Activated T-cell treated with anti-CD3 and anti-CD28 coated beads, Interleukin-2, amount 50 U/mL, for 1 hour (primary cell): ENCODE measurements at places on chromosomes 16 and 17.

DNA sequence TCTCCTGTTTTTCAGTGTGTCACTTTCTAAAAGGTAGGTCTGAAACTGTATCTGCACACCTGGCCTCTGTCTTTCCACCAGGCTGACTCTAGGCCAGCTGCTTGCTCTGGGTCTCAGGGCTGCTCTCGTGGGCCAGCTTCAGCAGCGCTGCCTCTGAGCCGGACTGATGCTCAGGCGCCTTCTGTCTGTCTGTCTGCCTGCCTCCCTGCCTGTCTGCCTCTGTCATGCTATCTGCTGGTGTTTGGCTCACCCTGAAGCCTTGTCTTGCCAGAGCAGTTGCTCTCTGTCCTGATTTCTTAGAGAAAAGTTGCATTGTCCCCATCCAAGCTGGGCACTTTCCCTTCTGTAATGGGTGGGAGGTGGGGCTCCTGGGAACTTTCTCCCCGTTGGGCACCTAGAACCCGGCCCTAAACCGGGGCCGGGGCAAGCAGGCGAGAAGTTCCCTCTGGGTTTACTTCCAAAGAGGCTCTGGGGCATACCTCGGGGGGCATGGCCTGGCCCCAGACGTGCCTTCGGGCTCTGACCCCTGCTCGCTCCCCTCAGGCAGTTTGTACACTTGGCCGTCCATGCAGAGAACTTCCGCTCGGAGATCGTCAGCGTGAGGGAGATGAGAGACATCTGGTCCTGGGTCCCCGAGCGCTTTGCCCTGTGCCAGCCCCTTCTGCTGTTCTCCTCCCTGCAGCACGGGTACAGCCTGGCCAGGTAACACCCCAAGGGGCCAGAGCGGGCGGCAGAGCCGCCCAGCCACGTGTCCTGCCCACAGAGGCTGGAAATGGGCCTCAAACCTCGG is 15.9 kb upstream of the ATP6V0C start:
- DNase-seq = no peak

DNA sequence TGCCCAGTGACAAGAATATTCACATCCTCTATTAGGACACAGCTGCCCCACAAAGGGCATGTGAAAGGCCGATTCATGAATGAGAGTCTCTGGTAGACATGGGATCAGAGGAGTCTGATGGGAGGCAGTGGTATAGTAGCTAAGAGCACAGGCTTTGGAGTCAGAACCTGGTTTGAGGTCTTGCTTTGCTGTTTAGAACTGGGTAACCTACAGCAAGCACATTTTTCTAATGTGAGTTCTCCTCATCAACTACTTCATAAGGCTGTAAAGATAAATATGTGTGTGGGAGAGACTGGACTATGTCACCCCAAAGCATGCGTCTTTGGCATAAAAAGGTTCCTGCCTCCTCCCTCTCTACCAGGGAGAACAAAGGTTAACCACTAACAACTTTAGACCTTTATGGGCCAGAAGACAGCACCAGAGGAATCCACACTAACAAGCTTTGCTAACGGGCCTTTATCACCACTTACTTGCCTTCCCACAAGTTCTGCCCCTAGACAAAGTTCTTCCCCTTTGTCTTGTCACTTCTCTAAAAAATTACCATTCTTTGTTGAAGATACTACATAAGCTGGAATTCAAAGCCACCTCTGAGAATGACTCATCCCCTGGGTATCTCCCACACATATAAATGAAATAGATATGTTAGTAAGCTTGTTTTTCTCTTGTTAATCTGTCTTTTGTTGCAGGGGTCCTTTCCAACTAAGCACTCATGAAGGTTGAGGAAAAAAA is 21.1 kb downstream of the CDR2 start:
- DNase-seq = no peak

DNA sequence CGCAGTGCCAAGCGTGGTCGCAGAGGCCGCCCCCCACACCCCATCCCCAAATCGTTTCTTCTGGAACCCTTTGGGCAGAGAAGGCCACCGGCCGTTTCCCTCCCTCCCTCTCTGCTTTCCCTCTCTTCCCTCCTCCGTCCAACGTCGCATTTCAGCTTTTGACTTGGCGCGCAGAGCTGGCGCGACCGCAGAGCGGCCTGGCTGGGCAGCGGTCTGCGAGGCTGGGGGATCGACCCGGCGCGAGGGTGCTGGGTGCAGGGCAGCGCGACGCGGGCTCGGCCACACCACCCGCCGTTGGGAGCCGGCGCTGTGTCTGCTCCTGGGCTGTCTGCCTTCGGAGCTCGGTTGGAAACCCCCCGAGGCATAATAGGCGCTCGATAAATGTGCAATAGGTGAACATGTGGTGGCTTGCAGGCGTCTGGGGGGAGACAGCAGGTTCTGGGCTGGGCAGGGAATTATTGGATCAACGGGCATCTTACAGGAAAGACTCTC is 2.8 kb upstream of the NTN3 start:
- no peak for DNase-seq

DNA sequence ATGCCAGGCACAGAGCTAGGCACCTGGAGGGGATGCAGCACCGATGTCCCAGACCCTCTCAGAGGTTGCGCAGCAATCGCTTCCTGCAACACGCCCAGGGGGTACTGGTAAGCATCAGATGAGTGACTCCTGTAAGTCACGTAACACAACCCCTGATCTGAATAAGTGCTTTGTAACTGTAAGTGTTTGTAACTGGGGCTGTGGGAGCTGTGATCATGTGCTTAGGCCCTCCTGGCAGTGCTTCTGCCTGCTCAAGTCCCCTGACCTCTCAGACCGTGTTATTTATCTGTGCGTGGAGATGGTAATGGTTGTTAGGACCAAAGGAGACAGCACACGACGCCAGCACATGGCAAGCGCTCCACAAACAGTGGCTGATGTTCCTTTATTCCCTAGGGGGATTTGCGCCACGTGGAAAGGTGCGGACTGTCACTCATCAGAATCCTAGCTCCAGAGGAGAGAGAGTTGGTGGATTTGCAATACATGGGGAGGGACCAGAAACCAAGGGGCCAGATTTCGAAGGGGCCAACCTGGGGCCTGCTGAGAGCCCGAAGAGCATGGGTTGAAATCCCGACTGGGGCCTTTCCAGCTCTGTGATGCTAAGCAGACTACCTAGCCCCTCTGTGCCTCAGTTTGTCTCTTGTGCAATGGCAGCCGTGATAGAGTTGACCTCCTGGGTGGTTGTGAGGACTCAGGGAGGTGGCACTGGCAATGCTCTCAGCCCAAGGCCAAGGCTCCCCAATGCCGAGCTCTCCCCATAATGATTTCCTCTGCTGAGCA is 151.8 kb downstream of the IRF8 start:
- DNase-seq = no peak

GRCh38 chr17:9057310-9057709 is 36.0 kb downstream of the NTN1 start:
- DNase-seq = no peak

- no peak for DNase-seq
Observed at GRCh38 chr16:65415460-65415859, 293.6 kb upstream of the CDH11 start.
